Activated CD4-positive, alpha-beta T cell treated with anti-CD3 and anti-CD28 coated beads, Interleukin-2, amount 50 U/mL, for 4 hours (primary cell): ENCODE measurements at places on chromosomes 4 and X.

GRCh38 chrX:148049441-148049840 lies 68.3 kb downstream of the FMR1NB start:
- DNase-seq = no peak

- DNase-seq = no peak
These were observed 51.0 kb downstream of the PPP2R2C start for GRCh38 chr4:6421397-6421796.

GRCh38 chr4:159926871-159927270 lies 824.0 kb downstream of the RAPGEF2 start:
- DNase-seq = no peak

DNA sequence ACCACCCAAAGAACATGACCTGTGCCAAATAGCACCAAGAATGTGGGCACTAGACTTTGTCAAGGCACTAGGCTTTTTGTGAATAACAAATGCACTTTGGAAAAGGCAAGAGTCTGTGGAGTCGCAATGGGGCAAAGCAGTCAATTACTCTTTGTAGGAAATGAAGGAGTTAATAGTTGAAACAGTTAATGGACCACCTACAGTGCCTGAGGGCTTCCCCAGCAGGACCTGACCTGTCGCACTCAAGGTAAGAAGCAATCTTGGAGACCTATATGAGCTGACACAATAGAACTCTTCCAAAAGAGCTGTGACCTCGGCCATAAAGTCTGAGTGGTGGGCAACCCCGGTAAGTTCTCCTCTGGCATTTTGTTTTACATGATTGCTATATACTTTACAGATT lies 49.2 kb upstream of the CAPN6 start:
- no peak for DNase-seq

- DNase-seq = no peak
These were observed 2.2 kb downstream of the MAPK10 start for GRCh38 chr4:86357608-86358007.

DNA sequence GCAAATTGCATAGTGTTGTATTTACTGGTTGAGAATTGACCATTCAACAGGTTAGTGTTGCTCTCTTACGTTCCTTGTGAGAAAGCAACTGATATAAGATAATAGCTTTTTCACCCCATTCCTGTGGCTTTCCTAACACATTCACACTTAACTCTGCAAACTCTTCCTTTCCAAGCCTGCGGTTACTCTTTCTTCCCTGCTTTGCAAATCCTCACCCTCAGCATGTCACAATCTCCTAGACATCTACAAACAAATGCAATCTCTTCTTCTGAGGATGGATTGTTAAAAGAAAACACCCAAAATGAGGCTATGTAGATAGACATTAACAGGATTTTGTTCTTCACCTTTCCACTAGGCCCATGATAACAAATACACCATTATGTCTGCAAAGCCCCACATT lies 771.7 kb upstream of the PCDH7 start:
- no peak for DNase-seq

DNA sequence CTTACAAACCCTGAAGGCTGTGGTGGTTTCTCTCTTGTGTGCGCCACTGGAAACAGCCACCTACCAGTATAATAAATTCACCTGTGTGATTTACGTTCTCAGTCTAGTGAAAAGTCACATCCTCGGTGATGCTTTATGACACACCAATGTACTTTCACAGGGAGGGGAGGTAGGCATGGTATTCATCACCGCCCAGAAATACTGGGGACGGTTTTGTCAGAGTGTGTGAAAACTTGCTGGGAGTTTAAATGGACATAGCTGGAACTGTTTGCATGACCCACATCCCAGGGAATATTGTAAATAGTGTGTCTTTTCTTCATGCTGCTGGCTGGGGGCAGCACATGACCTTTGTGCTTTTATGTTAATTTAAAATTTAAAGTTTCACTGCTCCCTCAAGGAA lies 421.8 kb downstream of the MAPK10 start:
- no peak for DNase-seq

GRCh38 chrX:9495496-9495895 lies 30.6 kb downstream of the TBL1X start:
- DNase-seq = no peak

GRCh38 chrX:38515291-38515690 lies 46.1 kb upstream of the TSPAN7 start:
- DNase-seq = no peak

- DNase-seq = no peak
These were observed 173.9 kb downstream of the COL25A1 start for GRCh38 chr4:109128589-109128988.

DNA sequence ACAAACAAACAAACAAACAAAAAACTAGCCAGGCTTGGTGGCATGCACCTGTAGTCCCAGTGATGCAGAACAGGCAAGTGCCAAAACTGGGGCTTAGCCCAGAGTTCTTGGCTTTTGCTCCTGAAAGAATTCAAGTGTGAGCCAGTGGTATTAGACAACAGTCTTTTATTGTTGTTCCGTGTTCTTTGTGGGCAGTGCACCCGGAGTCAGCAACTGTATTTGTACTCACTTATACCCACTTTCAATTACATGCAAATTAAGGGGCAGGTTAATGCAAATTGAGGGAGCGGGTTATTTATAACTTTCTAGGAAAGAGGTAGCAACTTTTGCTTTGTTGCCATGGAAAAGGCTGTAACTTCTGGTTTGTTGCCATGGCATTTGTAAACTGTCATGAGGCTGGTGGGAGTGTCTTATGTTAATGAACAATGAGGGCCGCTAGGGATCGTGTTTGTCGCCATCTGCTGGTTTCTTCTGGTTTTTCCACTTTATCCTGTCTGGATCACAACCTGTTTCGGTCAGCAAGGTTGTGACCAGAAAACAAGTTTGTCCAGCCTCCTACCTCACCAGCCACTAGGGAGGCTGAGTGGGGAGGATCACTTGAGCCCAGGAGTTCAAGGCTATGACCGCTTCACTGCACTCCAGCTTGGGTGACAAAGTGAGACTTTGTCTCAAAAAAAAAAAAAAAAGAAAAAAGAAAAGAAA lies 88.8 kb upstream of the ESX1 start:
- DNase-seq = no peak

DNA sequence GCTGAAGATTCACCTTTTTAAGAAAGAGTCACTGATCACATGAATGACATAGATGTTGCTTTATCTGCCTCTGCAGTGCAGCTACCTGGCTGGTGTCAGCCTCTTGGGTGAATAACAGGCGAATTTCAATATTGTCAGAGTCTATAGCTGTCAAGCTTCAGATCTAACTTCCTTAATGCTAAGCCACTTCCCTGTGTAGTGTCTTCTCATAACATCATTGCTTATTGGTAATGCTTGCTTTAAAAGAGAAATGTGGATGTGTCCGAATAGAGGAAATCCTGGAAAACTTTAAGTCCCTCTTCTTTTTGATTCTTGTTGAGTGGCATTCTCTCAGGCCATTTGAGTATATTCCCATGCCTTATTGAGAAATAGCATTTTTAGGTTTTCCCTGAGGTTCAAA lies 7.3 kb upstream of the IGFBP7 start:
- DNase-seq = no peak

- no peak for DNase-seq
These were observed 400 bp upstream of the PAQR3 start for GRCh38 chr4:78939667-78940008.

DNA sequence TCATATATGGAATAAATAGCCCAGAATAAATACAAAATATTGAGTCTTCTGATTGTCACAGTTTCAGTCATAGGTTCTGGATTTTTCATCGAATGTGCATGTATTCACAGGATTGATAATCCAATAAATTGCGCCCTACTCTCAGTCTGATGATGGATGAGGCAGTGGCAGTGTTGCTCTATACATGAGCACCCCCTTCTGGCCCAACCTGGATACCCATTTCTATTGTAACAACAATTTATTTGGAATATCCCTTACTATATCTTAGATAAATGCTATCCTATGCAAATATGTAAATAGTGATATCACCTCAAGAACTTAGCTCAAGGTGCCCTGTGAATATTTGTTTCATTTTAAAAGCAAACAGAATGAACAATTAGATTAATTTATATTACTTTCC lies 733.7 kb upstream of the PABPC4L start:
- no peak for DNase-seq

- no peak for DNase-seq
These were observed 169.4 kb downstream of the PTTG2 start for GRCh38 chr4:38129460-38130227.

- DNase-seq = no peak
These were observed 37.9 kb upstream of the STOX2 start for GRCh38 chr4:183867247-183867646.

DNA sequence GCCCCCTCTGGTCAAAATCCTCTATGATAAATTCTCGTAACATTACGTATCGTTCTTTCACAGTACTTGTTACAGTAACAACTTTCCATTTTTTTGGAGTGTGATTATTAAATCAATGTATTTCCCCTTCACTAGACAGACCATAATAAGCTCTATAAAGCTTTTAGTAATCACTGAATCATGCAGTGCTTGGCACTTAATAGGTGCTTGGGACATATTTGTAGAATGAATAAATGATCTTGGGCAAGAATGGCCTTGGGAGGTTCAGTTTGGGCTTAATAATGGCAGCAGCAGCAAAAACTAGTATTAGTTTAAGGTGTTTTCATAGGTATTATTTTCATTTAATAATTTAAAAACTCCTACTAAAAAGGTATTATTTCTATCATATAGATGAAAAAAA lies 33.4 kb upstream of the SFRP2 start:
- no peak for DNase-seq

DNA sequence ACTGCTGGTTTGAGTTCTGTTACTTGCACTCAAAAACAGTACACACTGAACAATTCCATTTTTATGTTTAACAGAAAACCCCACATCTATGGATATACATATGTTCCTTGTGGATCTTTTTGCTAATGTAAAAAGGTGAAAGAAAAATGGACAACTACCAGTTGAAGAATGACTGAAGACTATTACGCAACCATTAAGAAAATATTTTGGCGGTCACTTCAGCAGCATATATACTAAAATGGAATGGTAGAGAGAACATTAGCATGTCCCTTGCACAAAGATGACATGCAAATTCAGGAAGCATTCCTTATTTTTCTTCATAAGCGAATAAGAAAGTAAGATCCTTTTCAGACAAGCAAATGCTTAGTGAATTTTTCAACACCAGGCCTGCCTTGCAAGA lies 84.6 kb upstream of the FMR1 start:
- DNase-seq = no peak

DNA sequence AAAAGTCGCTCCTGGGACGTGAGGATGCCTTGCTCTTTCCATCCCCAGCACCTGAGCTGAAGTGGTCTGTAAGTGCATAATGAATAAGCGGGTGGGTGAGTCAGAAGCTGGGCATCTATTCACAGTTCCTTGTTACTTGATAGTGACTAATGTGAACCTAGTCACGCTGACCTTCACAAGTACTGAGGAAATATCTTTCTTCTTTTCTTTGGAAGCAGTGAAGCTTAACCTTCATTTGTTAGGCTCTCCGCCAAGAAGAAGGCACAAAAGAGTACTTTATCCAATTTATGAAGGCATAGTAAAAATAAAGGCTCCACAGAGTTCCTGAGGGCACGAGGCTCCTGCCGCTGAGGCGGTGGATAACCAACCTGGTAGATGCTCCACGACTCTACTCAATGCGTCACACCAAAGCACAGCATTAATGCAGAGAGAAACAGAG lies 475.7 kb upstream of the SLIT2 start:
- DNase-seq = no peak

GRCh38 chr4:86757468-86757867 lies 91.7 kb downstream of the SLC10A6 start:
- DNase-seq = no peak

DNA sequence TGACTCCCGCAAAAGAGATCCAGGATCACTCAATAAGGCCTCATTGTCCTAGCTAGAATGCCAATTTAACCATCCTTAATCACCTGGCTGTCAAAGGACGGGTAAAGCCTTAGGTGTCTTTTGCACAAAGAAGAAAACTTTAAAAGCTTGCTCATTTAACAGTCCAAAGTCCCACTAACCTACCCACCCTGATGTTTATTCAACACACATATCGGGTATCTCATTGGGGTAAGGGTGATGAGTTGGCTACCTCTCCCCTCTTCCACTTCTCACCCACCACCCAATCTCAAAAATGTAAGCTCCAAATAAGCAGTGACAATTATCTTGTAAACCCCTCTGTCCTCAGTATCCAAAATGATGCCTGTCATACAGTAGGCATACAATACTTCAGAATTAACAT lies 988 bp upstream of the SRD5A3 start:
- DNase-seq = no peak

DNA sequence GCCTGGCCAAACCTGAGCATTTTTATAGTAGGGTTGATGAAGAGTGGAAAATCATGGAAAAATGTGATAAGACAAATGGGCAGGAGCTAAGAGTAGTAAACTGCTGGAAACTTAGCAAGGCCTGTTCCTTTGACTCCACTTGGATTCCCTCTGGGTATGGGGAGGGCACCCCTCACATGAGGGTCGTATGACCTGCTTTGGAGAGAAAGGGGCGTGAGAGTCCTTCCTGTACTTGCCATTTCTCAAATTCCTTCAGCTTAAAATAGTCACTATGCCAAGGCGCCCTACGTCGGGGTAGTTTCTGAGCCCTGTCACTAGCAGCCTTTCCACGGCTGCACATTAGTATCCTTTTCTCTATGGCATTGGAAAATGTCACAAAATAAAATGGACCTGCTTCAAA lies 49.1 kb downstream of the GPRIN3 start:
- no peak for DNase-seq

- DNase-seq = no peak
These were observed 354.1 kb downstream of the CHIC1 start for GRCh38 chrX:73916931-73917667.

DNA sequence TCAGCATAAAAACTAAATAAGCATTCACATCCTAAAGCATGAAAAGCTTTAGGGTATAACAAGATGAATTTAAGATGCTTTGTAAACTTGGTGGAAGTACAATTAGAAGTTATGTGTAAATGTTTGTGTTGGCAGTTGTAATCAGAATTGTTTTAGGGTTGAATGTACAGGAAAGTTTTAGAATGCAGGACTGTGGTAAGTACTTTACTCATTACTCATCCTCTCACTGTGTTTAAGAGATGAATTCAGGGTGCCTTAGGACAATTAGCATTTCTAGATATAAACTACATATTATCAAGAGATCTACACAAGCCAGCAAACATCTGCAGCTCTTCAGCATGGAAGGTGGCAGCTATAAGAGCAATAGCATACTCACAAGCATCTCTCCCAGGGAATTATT lies 77.5 kb upstream of the ELOVL6 start:
- no peak for DNase-seq

- no peak for DNase-seq
These were observed 239.1 kb downstream of the EVC2 start for GRCh38 chr4:5469151-5469775.

- DNase-seq = no peak
These were observed 108.3 kb downstream of the TENM3 start for GRCh38 chr4:182351485-182351884.
